ENCODE measurements at places on chromosomes 16 and 17.
A peak's percentile ranks its signal among the peaks of the same experiment; 100 is the strongest.

- DNase-seq = peak; percentile 87
Observed at GRCh38 chr16:10168258-10168657, 14.0 kb downstream of the GRIN2A start.

DNA sequence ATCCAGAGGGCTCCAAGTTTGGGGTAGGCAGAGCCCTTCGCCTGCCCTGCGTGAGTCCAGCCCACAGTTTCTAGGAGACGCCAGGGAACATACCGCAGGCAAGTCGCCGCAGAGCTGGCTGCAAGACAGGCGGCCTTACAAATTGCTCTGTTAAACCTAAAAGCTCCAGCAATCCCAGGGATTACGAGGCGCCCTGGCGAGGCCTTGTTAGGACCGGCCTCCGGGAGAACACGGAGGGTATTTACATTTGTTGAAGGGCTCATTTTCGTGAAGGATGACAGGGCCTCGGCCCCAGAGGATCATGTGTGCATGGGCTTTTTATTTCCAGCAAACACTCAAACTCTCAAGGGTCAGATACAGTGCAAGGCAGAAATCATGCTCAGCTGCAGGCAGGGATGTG is 77.6 kb upstream of the FOXF1 start:
- DNase-seq = no peak

DNA sequence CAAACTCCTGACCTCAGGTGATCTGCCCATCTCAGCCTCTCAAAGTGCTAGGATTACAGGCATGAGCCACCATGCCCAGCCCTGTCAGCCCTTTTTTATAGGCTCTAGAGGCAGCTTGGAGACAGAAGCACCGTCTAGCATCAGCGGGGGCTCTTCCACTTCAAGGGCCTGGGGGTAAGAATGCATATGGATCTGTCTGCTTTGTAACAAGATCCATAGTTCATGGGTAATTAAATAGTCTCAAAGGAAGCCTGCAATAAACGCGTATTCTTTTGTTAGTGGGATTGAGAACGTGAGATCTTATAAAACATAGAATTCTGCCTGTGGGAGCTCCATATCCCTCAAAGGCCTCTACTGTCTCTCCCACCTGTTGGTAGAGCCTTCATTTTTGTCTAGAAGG is 142.1 kb downstream of the SHISA6 start:
- DNase-seq = no peak

GRCh38 chr17:39599004-39599664 is 8.6 kb downstream of the NEUROD2 start:
- DNase-seq = no peak

DNA sequence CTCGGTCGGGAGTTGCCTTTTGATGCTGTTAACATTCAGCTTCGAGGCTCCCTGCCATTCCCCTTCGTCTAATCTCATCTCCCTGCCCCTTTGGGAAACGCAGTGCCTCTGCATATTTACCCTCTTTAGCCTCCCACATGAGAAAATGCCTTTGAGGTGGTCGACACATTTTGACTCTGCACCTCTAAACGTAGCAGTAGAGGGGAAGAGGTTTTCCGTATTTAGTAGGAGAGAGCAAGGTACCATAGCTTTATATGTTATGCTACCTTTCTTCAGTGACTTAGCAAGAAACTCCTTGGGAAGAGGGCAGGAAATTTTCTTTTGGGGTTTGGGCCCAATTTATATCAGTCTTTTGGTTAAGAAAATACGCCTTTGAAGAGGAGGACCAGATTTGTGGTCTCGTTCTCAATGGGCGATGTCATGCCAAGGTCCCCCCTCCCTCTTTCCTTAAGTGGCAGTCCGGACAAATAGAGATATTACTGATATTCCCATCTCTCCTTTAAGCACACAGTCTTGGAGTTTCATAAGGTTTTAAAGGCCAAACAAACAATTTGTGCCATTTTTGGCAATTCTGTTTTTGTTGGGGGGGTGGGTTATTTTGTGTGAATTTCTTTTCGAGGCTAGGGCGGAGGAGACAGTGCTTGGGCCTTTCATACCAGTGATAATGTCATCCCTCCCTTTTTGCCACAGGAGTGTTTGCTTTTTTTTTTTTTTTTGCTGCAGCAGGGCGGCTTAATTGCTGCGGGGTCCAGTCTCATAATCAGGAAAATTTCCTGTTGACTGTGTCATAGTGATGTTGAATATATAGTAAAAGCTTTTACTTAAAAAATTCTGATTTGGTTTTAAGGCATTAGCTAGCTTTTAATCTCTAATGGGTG is 1.5 kb downstream of the PAFAH1B1 start:
- DNase-seq = no peak

- DNase-seq = no peak
Observed at GRCh38 chr16:88931373-88931900, 45.6 kb downstream of the CBFA2T3 start.

DNA sequence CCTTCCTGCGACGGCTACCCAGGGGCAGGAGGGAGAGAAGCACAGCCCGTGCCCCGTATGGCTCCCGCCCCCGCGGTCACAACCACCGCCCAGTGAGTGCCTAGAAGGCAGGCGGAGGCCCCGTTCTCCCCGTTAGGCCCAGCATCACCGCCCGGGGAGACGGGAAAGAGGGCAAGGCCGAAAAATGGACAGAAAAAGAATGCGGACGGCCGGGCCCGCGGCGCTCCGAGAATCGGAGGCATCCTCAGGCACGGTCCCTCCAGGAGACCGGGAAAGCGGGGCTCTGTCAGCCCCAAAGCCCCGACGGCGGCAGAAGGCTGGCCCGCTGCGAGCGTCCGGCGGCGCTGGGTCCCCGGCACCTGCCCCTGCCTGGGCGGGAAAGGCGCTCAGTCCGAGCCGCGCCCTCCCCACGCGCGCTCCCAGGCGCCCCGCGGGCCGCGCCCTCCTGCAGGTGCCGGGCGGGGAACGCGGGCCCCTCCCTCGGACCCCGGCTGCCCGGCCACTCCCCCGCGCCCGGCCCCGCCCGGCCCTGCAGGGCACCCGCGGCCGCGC is 407 bp downstream of the MCRIP1 start:
- DNase-seq = no peak

DNA sequence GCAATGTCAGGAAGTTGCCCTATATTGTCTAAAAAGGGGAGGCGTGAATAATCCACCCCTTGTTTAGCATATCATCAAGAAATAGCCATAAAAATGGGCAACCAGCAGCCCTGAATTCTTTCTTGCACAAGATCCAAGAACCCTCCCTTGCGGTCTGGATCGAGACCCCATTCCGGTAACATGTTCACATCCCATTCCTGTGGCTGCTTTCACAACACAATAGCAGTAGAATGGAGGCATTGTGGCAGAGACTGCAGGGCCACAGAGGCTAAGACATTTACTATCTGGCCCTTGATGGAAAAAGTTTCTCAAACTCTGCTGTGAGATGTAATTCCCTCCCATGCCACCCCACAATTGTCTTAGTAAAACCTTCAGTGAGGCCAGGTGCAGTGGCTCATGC is 73.2 kb downstream of the RMI2 start:
- no peak for DNase-seq

GRCh38 chr17:40565769-40566409 is 617 bp upstream of the CCR7 start:
- no peak for DNase-seq

DNA sequence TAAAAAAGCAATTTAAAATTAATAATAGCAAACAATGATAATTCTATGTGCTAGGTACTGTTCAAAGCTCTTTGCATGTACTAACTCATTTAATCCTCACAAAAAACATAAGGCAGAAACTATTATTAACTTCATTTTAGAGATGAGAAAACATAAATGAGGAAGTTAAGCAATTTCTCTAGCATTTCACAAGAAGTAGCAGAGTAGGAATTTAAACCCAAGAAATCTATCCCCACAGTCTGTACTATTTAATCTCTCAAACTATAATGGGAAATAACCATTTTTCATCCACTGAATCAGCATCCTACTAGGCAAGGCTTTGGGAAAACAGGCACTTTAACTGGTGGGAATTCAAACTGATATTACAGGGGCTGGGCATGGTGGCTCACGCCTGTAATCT is 42.2 kb upstream of the INTS2 start:
- DNase-seq = no peak

DNA sequence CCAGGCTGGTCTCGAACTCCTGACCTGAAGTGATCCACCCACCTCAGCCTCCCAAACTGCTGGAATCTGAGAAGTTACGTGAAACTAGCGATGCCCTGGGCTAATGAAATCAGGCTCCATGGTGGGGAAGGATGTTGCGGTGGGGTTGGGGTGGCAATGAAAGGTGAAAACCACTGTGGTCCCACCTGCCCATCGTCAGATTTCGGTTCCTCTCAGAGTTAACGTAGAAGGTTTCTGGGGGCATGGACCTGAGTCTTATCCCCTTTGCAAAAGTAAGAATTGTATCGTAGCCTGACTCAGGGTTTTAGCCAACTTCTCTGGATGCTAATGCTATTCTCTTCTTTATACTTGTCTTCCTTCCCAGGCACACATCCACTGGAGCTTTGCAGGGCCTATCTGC is 402.3 kb downstream of the WWOX start:
- no peak for DNase-seq

DNA sequence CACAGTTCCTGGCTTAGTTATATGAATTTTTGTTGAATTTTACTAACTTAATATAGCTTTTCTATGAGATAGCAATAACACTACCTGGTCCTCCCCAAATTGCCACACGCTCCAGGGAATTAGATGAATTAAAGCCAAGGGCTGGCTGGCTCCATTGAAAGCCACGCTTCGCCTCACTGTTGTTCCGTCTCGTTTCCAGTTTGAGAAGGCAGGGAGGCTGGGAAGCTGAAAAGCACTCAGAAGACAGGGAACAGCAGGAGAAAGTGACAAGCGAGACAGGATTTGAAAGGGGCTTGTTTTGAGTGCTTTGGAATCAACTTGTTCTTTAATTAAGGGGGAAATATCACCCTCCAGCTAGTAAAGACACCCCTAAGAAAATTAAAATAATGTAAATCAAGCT is 425.3 kb downstream of the CA10 start:
- DNase-seq = no peak

DNA sequence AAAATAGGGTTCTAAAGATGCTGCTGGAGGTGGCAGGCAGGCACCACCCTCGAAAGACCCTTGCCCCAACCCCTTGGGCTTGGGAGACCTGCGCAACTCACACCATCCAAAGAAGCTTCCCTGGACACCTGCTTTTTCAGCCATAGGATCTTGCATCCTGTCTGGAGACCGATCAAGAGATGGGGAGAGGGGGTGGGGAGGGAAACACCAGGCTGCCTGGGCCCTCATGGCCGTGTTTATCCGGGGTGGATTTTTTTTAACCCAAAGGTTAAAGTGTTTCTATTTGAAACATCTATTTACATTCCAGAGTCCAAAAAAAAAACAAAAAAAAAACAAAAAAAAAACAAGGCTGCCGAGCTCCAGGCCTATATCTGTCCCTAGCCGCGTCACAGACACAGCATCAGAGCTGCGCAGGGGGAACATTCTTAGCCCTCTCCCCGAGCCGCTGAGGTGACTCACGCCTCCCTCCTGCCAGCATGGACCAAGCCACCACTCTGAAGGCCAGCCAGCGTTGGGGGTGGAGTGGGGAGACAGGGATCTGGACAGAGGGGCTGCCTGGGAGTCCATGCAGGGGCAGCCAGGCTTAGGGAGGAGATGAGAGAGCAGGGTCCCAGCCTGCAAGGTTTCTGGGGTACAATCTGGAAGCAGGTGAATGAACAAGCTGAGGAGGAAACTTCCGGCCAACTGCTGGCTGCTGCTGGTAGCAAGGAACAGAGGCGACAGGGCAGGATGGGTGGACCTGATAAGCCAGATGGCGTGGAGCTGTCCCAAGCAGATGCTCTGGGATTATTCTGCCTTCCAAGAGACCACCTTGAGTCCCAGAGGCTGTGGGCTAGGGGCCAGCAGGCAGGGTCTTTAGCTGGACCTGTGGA is 14.8 kb downstream of the HDAC5 start:
- DNase-seq = peak; percentile 93

DNA sequence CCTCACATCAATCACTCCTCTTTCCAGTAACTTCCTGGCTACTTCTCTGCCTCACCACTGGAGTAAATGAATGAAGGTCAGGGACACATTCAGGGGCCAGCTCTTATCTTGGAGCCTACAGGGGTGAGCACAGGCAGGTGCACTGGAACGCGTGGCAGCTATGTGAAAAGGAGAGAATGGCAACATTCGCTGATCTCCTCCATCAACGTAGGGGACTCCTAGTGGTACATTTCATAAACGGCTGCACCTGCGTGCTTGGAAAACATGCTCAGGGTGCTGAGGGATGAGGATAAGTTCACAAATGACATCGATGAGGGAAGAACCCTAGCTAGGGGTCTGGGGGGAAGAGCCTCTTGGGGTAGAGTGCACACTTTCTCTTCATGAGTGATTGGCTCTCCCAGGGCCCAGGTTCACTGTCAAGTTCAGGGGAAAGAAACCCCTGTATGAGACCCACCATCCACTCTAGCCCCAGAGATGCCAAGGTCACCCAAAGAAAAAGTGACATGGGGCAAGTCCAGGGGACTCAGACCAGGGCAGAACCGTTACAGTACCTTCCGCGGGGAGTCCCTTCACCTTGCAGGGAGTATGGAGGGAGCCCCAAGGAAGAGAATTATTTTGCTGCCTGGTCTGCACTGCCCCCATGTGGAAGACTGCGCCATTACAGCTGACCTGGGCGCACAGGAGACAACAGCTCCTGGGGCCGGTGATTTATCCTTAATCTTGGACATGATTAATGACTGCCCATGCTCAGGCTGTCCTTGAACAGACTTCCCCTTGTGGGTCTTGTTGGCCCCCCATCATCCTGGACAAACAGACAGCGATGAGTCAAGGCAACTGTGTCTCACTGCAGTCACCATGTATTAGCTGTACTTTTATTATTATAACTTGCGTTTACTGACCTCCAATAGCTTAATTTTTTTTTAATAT is 30.1 kb downstream of the VAC14 start:
- DNase-seq = peak; percentile 52

GRCh38 chr17:34556931-34557330 is 22.5 kb upstream of the TMEM132E start:
- DNase-seq = no peak

- DNase-seq = peak; percentile 10
Observed at GRCh38 chr16:46747777-46748651, at the start of gene MYLK3. TSS of gene MYLK3 (minus strand) at chr16:46748344. CDS start at chr16:46748193, 151 bp downstream.

- no peak for DNase-seq
Observed at GRCh38 chr16:66600477-66600876, 4.0 kb upstream of the CMTM3 start.

DNA sequence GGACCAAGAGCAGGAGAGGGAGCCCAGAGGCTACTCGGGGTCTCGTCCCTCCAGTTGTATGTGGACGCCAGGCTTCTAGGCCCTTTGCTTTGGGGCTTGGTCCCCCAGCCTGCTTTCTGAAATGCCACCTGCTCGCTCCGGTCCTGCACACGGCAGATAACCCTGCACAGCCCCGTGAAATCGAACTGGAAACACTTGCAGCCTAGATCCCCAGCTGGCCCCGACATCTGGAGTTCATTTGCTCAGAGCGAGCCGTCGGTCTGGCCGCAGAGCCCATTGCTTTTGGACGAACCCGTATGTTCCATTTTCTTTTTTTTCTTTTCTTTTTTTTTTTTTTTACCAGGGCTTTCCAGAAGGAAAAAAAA is 22.9 kb downstream of the C1QTNF1 start:
- no peak for DNase-seq

DNA sequence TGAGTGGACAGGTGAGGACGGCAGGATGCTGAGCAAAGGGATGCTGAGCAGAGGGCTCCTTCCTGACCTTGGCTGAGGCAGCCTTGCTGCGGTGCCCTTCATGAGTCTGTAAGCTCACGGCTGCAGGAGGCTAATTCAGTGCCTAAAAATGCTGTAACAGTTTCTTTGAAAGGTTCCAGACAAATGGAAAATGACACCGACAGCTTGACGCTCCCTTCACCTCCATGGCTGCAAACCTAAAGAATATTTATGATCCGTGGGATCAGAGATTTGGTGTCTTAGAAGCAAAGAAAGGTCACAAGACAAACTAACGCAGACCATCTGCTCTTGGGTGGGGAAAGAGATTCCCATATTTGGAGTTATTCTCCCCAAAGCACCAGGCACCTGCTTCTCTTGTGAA is 28.0 kb downstream of the TOM1L2 start:
- no peak for DNase-seq

GRCh38 chr17:29595943-29596774 is 3.2 kb downstream of the ANKRD13B start:
- DNase-seq = no peak

Data from fibroblast of skin of right biceps (primary cell).